Fibroblast of villous mesenchyme (primary cell): ENCODE measurements at places on chromosomes 5 and 9.

GRCh38 chr9:33170464-33171415, 3.6 kb upstream of the B4GALT1 start:
- peak; percentile 53 for DNase-seq

DNA sequence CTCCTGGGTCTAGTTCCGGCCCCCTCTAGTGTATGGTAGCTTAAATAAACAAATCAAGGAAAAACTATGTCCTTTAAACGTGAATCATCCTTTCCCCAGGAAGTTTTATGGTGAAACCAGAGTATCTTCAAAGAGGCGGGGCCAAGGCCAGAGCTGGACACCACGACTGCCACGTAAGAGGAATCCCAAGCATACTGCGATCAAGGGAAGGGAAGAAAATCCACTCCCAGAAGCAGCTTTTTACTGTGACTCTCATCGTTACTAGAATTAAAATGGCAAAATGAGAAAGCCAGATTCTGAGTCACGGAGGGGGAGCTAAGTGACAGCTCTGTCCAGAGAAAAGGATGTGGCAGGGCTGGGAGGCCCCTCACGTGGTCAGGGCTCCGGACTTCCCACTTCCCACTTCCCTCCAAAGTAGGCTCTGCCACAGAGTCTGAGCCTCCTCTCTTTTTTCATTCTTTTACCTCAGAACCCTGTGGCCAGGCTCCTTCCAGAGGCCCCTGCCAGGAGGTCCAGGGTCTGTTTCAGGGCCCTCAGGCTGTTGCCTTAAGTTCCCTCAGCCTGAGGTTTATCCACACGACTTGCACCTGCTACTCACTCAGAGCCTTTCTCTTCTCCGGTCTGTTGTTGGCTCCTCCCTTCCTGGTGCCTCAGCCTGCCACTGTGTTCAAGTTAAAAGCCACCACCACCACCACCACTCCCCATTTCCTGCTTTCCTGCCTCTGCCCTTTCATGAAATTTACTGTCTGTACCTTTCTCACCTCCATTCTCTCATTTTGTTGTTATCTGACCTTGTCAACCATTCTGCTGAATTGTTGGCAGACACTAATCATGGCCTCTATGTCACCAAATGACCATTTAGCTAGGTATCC, 1.4 kb upstream of the GLRX start:
- peak; percentile 98 for DNase-seq

- no peak for DNase-seq
Measured at GRCh38 chr5:1276930-1277329, 17.9 kb downstream of the TERT start.

- peak; percentile 47 for DNase-seq
Measured at GRCh38 chr9:2800394-2801179, 43.3 kb downstream of the PUM3 start.

- DNase-seq: peak; percentile 37
Measured at GRCh38 chr5:15285901-15286583, 213.9 kb upstream of the FBXL7 start.

GRCh38 chr9:71984831-71985281, 73.4 kb downstream of the C9orf85 start:
- peak; percentile 40 for DNase-seq

- no peak for DNase-seq
Measured at GRCh38 chr9:128393145-128393775, 22.1 kb downstream of the URM1 start.
